ENCODE measurements at places on chromosomes 6 and 20.

DNA sequence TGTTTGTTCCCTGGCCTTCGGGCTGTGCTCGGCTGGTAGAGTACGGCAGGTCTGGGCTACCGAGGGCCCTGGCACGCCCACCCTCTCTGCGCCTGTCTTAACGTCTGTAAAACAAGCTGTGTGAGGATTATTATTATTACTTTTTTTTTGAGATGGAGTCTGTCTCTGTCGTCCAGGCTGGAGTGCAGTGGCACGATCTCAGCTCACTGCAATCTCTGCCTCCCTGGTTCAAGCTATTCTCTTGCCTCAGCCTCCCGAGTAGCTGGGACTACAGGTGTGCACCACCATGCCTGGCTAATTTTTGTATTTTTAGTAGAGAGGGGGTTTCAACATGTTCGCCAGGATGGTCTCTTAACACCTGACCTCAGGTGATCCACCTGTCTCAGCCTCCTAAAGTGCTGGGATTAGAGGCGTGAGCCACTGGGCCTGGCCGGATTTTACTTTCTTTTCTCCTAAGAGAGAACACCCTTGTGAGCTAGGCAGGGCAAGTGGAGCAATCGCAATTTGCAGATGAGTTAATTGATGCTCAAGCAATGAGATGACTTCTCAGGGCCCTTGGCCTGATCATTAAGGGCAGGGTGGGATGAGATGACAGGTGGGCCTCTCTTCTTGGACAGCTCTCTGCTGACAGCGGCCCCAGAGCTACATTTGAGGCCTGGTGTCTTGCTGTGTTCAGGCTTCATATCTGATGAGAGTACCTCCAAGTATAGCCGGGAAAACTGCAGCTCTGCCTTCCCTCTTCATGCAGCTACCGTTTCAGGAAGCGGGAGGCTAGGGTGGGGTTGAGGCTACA is 859 bp upstream of the SMIM29 start:
- DNase-seq = no peak

DNA sequence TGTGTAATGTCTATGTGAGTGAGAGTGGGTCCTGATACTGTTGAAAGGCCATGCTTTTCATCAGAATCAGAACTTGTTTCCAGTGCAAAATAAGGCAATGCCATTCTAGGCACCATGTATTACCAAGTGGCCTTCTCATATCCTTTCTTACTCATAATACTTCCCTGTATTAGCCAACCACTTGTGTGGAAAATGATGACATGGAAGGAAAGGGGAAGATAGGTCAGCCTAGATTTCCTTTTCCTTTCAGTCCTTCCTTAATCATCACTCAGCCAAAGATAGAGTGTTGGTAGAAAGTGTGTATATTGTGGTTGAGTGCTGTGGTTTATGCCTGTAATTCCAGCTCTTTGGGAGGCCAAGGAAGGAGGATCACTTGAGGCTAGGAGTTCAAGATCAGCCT is 158.6 kb upstream of the PREP start:
- no peak for DNase-seq

GRCh38 chr6:90219209-90219985 is 77.2 kb downstream of the BACH2 start:
- DNase-seq = peak; percentile 83

DNA sequence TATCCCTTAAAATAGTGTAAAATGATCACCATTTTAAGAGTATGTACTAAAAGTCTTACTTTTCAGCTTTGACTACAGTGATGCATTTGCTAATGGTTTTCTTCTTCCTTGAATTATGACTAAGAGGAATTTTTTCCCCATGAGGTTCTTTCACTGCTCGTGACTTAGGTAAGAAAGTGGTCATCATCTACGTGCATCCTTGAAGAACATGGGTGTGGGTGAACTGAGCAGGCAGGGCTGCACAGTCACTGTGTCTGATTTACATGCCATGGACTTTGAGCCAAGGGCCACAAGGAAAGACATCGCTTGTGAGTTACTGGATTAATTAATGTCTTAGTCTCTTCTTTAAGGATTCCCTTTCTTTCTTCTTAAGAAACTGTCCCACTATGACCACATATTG is 33.3 kb downstream of the NQO2 start:
- no peak for DNase-seq
